ENCODE measurements at places on chromosomes 12 and 14. TPM values are rescaled to one million over a fixed set of nuclear protein-coding genes. Genes with fewer than 3 reads are reported as not detected.

NEDD1 gene
- 23.1 TPM for total RNA-seq

ADCY4 gene
- total RNA-seq: 0.57 TPM

SRP54 gene
- total RNA-seq: 84.5 TPM

DNA sequence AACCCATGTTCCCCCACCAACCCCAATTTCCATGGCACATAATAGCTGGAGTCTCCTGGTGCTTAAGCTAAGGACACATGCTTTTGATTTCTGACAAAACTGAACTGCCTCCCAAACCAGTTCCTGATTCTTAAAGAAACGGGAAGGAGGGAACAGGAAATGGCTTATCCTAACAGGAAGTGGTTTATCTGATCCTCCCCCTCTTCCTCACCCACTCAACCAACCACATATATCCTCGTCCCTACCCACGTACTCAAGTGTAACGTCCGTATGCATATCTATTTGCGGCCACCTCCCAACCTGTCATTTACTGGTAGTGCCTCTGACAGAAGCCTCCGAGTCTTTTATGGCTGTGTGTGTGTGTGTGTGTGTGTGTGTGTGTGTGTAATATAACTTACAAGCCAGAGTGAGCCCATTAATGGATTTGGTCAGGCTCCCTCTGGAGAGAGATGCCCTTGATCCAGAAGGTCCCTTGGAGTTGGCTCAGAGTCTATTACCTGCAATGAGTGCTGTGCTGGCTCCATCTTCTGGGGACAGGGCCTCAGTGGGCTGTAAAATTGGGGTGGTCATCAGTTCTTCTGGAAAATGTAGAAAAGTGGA lies 7.7 kb downstream of the DAZAP2 start:
- H3K4me1 ChIP-seq: no peaks in the 10 kb centered on the region
- peaks cover 4% of the 10 kb centered on the region for H3K36me3 ChIP-seq
- no peak overlapping the region for H3K27ac ChIP-seq
- DNase-seq: no peak
- H3K27me3 ChIP-seq: no peaks in the 10 kb centered on the region

- no peaks in the 10 kb centered on the region for H3K36me3 ChIP-seq
- no peak overlapping the region for H3K4me3 ChIP-seq
- no peak overlapping the region for H3K27ac ChIP-seq
- DNase-seq: peak; percentile 53
- H3K27me3 ChIP-seq: no peaks in the 10 kb centered on the region
Observed at GRCh38 chr14:54329082-54329695, 67.6 kb upstream of the CDKN3 start.

- no peak overlapping the region for H3K27ac ChIP-seq
- H3K36me3 ChIP-seq: no peaks in the 10 kb centered on the region
- no peaks in the 10 kb centered on the region for H3K27me3 ChIP-seq
- no peak for DNase-seq
- H3K4me3 ChIP-seq: no peak overlapping the region
- H3K4me1 ChIP-seq: 0 out of 2 replicates have a peak, but pooled peaks cover under 1% of the 10 kb centered on the region
Observed at GRCh38 chr12:116201908-116202307, 75.6 kb downstream of the MED13L start.

DNA sequence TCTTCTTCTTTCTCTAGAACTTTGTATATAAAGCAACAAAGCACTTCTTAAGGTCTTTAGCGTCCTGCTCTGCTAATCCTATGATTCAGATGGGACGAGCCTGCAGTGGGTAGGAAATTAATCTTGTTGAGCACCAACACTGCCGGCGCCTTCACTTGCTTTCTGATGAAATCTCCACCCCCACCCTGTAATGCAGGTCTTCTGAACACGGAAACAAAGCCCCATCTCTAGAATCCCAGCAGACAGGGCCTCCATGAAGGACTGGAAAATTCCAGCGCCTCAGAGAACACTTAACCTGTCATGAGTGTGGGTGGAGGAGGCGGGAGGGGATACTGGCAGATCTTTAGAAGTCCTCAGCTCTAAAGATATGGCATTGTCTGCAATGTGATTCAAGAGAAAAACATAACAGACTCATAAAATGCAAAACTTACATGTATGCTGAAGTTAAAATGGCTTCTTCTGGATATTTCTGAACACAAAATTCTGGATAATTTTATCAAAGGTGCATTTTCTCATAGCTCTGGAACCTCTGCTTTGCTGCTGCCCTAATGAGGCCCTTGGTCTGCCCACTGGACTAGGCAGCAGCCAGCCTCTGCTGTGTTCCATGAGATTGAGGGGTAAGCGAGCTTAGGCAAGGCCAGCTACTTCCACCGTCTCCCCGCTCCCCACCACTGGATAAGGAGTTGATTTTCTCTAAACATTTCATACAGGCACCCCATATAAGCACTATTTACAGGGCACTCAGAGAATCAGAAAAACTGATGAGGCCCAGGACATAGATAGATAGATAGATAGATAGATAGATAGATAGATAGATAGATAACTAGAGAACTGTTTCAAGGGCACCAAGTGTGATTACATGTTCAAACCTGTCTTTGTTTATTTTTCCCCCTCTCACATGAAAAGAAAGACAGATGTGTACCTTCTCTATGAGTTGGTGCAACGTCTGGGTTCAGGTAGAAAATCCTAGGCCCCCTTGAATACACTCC lies 43.1 kb downstream of the ZFP36L1 start:
- H3K4me1 ChIP-seq: peaks cover 21% of the 10 kb centered on the region
- no peak overlapping the region for H3K27ac ChIP-seq
- no peaks in the 10 kb centered on the region for H3K36me3 ChIP-seq
- H3K27me3 ChIP-seq: no peaks in the 10 kb centered on the region
- no peak overlapping the region for H3K4me3 ChIP-seq
- DNase-seq: no peak

DNA sequence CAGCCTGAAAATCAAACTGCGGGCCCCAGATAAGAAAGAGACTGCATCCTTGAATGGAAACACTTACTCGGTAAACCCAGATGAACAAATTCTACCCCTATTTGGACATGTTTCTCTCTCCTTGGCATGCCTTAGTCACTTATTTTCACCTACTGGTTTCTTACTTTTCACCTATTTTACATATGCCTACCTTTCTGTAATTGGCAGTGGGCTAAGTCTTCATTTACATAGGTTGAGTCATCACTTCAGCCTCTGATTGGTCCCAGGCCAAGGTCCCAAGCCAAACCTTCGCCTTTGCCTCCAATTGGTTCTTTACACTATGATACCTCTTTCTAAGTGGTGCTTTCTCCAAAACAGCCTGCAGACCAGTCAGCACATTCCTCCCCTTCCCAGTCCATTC lies 111.3 kb downstream of the DYRK2 start:
- no peaks in the 10 kb centered on the region for H3K27me3 ChIP-seq
- H3K4me1 ChIP-seq: no peaks in the 10 kb centered on the region
- no peak overlapping the region for H3K4me3 ChIP-seq
- DNase-seq: no peak
- no peaks in the 10 kb centered on the region for H3K36me3 ChIP-seq
- H3K27ac ChIP-seq: no peak overlapping the region

- H3K4me1 ChIP-seq: peaks cover 9% of the 10 kb centered on the region
- no peaks in the 10 kb centered on the region for H3K27me3 ChIP-seq
- H3K27ac ChIP-seq: no peak overlapping the region
- no peaks in the 10 kb centered on the region for H3K36me3 ChIP-seq
Observed at GRCh38 chr14:94904636-94905035, 134.7 kb upstream of the GSC start.

DNA sequence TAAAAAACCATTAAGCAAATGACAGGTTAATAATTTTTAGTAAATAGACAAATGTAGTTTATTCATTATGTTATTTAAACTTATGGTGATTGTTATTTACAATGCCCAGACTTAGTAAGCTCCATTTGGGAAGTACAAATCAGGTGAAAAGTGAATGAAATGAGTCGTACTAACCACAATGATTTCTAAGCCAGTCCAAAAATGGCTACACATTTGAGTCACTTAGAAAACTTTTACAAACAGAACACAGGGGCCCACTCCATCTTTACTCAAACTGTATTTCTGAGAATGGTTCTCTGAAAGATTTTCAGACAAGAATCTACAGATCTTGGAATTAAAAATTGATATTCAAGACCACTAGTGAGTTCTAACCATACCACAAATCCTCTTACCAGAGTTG lies 653.3 kb upstream of the MIS18BP1 start:
- DNase-seq: no peak
- no peak overlapping the region for H3K27ac ChIP-seq

- 0 out of 2 replicates have a peak, but pooled peaks cover 1% of the 10 kb centered on the region for H3K27me3 ChIP-seq
- H3K4me3 ChIP-seq: no peak overlapping the region
- no peaks in the 10 kb centered on the region for H3K36me3 ChIP-seq
- H3K27ac ChIP-seq: no peak overlapping the region
- H3K4me1 ChIP-seq: no peaks in the 10 kb centered on the region
Observed at GRCh38 chr14:76589246-76589645, 172.0 kb upstream of the VASH1 start.

- H3K4me1 ChIP-seq: peaks cover 25% of the 10 kb centered on the region
- H3K27ac ChIP-seq: peak overlapping the region; percentile 23
- no peak overlapping the region for H3K4me3 ChIP-seq
- peak; percentile 54 for DNase-seq
- peaks cover 6% of the 10 kb centered on the region for H3K36me3 ChIP-seq
Observed at GRCh38 chr12:120965534-120966091, 12.7 kb upstream of the HNF1A start.

- no peaks in the 10 kb centered on the region for H3K27me3 ChIP-seq
- H3K36me3 ChIP-seq: no peaks in the 10 kb centered on the region
- H3K4me1 ChIP-seq: peaks cover 6% of the 10 kb centered on the region
- H3K4me3 ChIP-seq: peak overlapping the region; percentile 5
- H3K27ac ChIP-seq: peak overlapping the region; percentile 14
Observed at GRCh38 chr14:23883684-23884540, 69.7 kb upstream of the DHRS4 start.

GRCh38 chr14:73140811-73141323 lies 4.6 kb downstream of the PSEN1 start:
- no peaks in the 10 kb centered on the region for H3K4me1 ChIP-seq
- H3K4me3 ChIP-seq: no peak overlapping the region
- no peak for DNase-seq
- H3K27me3 ChIP-seq: no peaks in the 10 kb centered on the region
- H3K36me3 ChIP-seq: no peaks in the 10 kb centered on the region

GRCh38 chr14:51473808-51474565 lies 177.7 kb upstream of the FRMD6 start:
- H3K27ac ChIP-seq: peak overlapping the region; percentile 27
- no peaks in the 10 kb centered on the region for H3K27me3 ChIP-seq
- no peaks in the 10 kb centered on the region for H3K36me3 ChIP-seq
- no peak overlapping the region for H3K4me3 ChIP-seq
- H3K4me1 ChIP-seq: peaks cover 12% of the 10 kb centered on the region
